Fibroblast of skin of back (primary cell): ENCODE measurements at places on chromosomes 7 and 10.
A peak's percentile ranks its signal among the peaks of the same experiment; 100 is the strongest.

GRCh38 chr7:92135052-92135889, 994 bp upstream of the CYP51A1 start:
- peak; percentile 20 for DNase-seq

DNA sequence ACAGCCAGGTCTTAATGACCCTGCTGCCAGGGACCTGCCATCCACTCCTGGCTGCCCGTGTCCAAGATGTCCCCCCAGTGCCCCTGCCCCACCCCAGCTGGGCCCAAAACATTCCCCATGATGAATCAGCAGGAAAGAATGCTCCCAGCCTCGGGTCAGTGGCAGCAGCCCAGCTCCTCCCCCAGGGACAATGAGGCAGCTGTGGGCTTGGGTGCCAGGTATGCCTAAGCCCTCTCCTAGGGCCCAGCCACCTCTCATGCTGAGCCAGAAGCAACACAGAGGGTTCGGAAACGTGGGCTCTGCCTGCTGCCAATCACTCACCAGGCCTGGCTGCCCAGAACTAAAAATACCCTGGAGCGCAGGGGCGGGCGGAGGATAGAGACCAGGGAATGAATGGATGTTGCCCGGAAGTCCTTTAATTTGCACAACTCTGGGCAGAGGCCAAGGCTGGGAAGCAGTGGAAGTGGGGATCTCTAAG, 1.5 kb upstream of the LOXL4 start:
- DNase-seq, result peak; percentile 92

DNA sequence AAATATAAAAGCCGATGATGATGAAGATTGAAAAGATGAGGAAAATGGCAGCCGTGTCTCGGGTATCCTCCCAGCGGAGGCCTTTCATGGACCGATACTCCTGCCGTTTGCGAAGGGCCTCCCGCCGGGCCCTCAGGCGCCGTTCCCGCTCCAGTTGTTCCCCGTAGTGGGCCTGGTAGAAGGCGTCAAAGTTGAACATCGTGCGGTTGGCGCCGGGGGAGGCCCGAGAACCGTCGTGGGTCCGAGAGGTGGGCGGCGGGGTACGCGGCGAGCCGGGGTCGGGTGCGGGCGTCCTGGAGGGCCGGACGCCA, 553 bp downstream of the DNAJC30 start:
- DNase-seq, result no peak

DNA sequence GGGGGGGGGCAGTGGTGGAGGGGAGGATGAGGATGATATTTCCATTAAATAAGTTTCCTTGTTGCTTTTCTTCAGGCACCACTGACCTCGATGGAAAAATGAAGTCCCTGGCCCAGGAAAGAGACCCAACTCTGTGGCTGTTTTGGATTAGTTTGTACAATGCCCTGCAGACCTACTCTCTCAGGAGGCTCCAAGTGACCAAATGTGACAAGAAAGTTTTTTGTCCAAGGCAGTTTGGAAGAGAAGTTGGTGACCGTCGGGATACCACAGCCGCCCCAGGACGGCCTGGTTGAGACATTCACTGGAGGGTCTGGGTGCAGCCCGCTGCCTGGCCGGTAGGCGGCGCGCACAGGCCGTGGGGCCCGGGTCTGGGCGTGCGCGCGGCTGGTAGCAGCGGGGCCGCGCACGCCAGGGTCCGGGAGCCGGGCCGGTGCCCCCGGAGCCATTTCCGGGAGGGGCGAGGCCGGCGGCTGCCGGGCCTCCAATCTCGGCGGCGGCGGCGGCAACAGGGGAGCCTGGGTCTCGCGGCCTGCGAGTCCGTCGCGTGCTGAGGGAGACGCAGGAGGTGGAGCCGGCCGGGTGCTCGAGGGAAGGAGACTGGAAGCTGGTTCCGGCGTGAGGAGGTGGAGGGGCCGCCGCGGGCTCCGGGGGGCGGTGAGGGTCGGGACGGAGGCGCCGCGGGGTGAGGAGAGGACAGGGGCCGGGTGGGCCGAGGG, at the start of gene SGPL1:
Gene SGPL1, plus strand, starts transcription at position 445 of the 716 bp plus-strand sequence. CDS start 906 bp downstream, outside the sequence.
- peak; percentile 85 for DNase-seq

GRCh38 chr10:58027426-58027825, 240.3 kb downstream of the IPMK start:
- DNase-seq, result peak; percentile 51

DNA sequence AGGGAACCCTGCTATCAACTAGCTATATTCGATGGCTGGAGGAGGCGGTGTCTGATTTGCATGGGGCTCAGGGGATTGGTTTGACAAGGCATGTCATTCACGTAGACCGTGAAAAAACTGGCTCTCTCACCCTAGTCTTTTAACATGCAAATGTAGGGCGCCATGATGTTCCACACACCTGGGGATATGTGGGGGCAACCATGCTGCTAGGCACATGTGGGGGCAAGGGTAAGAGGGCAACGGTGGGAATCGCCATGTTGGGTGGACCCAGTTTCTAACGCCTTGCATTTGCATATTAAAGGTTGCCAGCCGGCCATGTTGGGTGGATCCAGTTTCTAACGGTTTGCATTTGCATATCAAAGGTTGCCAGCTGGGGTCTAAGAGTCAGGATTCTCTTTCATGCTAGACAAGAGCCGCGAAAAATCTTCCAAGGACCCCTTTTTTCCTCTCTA, 419.2 kb upstream of the NFE2L3 start:
- no peak for DNase-seq

DNA sequence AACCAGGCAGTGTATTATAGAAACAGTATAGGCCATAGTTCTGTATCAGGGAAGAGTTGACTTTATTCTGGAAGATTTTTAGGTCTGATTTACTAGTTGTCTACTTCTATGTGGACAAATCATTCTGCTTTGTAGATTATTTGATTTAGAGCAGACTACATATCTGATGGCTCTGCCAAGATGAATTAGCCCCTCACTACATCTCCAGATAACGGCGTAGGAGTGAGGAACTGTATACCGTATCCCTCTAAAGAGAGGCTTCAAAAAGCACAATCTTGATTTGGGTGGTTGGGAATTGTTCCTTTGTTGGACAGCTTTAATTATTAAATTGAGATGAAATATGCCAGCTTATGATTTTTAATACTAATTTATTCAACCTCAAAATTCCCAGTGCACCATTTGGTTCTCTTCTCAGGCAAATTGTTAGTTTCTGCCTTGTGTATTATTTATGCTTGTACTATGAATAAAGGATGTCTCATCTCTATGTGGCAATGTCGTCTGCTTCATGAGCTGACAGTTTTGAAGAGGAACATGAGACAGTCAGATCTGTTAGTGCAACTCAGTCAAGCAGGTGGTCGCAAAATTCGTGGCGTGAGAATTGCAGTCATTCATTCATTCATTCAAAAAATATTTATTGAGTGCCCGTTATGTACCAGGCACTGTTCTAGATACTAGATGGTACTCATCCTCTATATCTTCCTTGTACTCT, 422.8 kb downstream of the EXOC4 start:
- no peak for DNase-seq

DNA sequence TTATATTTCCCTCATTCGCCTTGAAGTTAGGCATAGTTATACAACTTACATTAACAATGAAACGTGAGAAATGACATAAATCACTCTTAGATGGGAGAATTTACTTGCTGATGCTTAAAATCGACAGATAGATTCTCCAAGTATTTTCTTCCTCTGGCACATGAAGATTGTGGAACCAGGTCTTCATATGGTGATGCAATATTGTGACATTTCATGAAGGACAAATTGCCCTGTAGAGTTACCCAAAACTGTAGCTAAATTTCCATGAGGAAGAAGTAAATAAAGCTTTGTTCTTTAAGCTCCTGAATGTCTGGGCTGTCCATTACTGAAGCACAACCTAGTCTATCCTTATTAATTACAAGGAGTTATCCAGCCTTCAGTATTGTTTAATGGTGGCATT, 353.1 kb downstream of the THSD7A start:
- DNase-seq, result no peak

- no peak for DNase-seq
Measured at GRCh38 chr7:139370943-139371313, 11.2 kb downstream of the LUC7L2 start.

- no peak for DNase-seq
Measured at GRCh38 chr7:25356534-25357151, 128.4 kb upstream of the NPVF start.

DNA sequence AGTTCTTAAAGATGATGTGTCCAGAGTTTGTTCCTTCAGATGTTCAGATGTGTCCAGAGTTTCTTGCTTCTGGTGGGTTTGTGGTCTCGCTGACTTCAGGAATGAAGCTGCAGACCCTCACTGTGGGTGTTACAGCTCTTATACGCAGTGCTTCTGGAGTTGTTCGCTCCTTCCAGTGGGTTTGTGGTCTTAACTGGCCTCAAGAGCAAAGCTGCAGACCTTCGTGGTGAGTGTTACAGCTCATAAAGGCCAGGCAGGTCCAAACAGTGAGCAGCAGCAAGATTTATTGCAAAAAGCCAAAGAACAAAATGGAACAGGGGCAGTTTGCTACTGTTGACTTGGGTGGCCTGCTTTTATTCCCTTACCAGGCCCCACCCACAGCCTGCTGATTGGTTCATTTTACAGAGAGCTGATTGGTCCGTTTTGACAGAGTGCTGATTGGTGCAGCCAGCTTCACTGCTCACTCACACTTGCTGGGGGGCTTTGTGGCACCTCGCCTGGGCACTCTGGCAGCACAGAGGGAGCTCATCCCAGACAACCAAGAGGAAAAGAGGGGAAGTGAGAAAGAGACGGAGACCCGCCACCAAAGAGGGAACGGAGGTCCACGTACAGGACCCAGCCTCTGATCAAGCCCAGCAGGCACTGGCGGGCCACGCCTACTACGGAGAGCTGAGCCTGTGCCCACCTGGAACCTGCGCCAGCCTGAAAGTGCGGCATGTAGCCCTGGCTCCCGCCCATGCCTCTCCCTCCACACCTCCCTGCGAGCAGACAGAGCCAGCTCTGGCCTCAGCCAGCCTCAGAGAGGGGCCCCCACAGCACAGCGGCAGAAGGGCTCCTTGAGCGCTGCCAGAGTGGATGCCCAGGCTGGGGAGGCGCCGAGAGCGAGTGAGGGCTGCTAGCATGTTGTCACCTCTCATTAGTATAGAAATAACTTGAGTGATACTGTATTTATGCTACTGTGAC, 55.8 kb upstream of the SEMA3C start:
- DNase-seq, result no peak

GRCh38 chr7:30119890-30120577, 14.8 kb upstream of the MTURN start:
- DNase-seq, result no peak

GRCh38 chr10:8752146-8752843, 697.8 kb downstream of the GATA3 start:
- DNase-seq, result no peak

- peak; percentile 4 for DNase-seq
Measured at GRCh38 chr7:156793334-156793733, 99.6 kb downstream of the LMBR1 start.

GRCh38 chr7:66099551-66100407, 14.9 kb upstream of the CRCP start:
- DNase-seq, result peak; percentile 88

- peak; percentile 54 for DNase-seq
Measured at GRCh38 chr10:21978191-21978862, 25.2 kb downstream of the DNAJC1 start.

DNA sequence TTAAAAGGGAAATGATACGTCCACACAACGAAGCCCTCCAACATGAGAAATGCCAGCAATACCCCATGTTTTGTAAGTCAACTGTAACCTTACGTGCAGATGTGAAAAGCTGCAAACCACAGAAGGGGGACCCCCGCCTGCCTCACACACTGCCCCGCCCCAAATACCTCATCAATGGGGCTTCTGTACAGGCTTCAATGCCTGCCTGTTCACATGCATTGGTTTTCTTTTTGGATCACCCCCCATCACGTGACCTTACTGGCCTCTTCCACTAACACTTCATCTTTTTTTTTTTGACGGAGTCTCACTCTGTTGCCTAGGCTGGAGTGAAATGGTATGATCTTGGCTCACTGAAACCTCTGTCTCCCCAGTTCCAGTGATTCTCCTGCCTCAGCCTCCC, 224.0 kb downstream of the TNS3 start:
- no peak for DNase-seq

- peak; percentile 58 for DNase-seq
Measured at GRCh38 chr10:91883549-91884444, 25.5 kb downstream of the FGFBP3 start.

GRCh38 chr7:84336766-84337165, 142.2 kb upstream of the SEMA3A start:
- no peak for DNase-seq

- DNase-seq, result no peak
Measured at GRCh38 chr7:12670000-12670729, 17.3 kb upstream of the ARL4A start.

GRCh38 chr7:77799078-77799964, 748 bp downstream of the PHTF2 start:
- DNase-seq, result peak; percentile 34

- DNase-seq, result no peak
Measured at GRCh38 chr10:103679096-103679790, 176.1 kb downstream of the SH3PXD2A start.

DNA sequence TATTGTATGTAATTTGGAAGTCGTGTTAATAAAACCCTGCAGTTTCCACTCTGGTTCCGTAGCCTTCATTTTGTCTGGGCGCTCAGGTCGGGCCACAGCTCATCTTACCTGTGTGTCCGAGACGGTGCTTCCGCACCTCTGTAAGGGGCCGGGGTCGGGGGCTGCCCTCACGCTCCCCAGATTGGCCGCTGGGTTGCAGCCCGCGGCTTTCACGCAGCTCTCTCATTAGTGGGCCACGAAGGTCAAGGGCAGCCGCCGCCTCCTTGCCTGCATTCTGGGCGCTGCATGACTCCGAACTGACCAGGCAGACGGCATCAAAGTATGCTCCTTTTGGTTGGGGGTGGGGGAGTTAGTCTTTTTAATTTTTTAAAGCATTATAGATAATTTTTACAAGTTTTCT, 30.8 kb downstream of the SHH start:
- no peak for DNase-seq

DNA sequence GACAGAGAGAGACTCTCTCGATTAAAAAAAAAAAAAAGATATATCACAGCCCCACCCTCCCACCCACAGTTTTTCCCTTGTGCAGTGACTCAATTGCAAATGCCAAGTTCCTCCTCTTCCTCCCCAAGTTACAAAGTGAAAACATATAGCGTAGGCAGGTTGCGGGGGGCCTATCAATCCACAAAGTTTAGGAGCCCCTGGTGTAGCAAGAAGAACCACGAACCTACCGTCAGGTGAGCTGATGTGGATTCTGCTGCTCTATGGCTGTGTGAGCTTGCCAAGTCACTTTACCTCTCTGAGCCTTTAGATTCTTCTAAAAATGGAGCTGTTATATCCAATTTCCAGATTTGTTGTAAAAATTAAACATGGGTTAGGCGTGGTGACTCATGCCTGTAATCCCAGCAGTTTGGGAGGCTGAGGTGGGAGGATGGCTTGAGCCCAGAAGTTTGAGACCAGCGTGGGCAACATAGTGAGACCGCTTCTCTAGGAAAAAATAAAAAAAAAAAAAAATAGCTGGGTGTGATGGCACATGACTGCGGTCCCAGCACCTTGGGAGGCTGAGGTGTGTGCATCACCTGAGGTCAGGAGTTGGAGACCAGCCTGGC, 8.2 kb upstream of the RHBDD2 start:
- DNase-seq, result no peak

GRCh38 chr10:62057359-62057758, 155.9 kb downstream of the ARID5B start:
- DNase-seq, result peak; percentile 50
